ENCODE measurements at places on chromosomes 5 and 9. TPM values are rescaled to one million over a fixed set of nuclear protein-coding genes. Genes with fewer than 3 reads are reported as not detected.

DNA sequence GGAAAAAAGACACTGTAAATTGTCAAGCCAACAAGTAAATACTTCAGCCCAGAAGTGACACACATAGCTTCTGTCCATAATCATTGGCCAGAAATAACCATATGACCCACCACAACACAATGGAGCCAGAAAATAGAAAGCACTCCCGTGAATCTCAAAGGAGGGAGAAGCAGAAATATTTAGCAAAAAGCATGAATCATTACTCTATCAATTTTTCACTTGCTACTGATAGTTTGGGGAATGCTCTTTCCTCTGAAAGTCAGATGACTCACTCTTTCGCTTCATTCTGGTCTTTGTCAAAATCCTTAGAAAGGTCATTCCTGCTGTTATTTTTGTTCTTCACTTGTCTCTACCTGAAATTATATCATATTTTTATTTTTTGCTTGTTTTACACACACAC, 312.6 kb downstream of the TMEM232 start:
- DNase-seq, result no peak

- no peak for DNase-seq
Observed at GRCh38 chr9:132487980-132488535, 78.0 kb downstream of the CFAP77 start.

- no peak for DNase-seq
Observed at GRCh38 chr9:18941060-18941740, 91.8 kb downstream of the SAXO1 start.

DNA sequence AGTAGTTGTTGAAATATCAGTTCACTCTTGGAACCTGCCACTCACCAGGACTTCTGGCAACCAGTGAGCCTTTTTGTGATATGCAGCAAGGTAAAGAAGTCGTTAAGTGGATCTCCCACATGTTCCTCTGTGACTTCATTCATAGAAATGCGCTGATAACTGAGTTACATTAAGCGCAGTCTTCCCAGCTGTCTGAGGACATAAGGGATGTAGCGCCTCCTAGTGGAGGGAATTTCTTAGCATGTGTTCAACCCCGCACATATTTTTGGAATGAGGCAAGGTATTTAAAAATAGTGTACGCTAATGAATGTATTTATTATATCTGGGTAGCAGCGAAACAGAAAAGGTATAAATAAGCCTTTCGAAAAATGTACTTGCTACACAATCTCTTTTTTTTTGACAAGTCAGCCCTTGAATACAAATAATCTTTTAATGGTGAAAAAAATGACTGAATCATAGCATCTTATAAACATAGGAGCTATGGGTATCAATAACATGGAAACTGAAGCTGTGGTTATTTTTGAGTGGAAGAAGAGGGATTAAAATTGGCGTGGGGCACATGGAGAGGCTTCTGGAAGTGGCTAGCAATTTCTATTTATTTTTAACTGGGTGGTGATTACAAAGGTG, 38.0 kb downstream of the PALM2AKAP2 start:
- peak; percentile 5 for DNase-seq

Gene ARL10
- 1.2 TPM for polyA plus RNA-seq

Gene PITX1
- not detected for polyA plus RNA-seq

Data from CD4-positive, alpha-beta memory T cell (primary cell).